IPS-NIHi11 (cell line): ENCODE measurements at places on chromosomes 12 and 14.

GRCh38 chr14:70666361-70666686 lies 24.6 kb downstream of the TTC9 start:
- DNase-seq, result no peak

DNA sequence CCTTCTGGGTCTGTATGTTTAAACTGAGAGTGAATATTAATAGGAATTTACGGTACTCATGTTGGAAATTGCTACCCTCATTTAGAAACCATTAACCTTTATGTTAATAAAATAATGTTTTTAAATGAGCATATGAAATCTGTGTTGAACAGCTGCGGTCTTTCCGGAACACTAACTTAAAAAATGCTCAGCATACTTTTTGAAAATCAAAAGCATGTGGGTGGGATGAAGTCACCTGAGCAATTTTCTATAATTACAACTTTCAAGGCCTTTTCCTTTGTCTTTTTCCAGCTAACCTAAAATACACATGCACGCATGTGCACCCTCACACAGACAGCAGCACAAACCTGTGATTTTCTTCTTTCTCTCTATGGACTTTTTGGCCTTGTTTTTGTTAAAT lies 39.8 kb downstream of the BORCS5 start:
- no peak for DNase-seq

DNA sequence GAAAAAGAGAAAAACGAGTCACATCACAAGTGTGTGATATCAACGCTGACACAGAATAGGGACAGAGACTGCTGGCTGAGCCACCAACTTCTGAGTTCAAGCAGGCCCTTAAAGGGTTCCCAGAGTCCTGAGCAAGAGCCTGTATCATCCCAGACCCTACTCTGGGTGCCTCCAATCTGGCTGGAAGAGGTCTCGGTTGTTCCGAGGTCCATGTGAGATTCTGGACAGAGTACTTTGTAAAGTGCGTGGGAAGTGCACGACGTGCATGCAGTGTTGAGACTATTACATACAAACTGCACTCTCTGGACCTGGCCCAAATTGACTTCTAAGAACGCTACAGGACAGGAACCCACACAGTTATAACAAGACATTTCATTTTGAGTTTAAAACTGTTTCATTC lies 40.6 kb downstream of the MOK start:
- no peak for DNase-seq

DNA sequence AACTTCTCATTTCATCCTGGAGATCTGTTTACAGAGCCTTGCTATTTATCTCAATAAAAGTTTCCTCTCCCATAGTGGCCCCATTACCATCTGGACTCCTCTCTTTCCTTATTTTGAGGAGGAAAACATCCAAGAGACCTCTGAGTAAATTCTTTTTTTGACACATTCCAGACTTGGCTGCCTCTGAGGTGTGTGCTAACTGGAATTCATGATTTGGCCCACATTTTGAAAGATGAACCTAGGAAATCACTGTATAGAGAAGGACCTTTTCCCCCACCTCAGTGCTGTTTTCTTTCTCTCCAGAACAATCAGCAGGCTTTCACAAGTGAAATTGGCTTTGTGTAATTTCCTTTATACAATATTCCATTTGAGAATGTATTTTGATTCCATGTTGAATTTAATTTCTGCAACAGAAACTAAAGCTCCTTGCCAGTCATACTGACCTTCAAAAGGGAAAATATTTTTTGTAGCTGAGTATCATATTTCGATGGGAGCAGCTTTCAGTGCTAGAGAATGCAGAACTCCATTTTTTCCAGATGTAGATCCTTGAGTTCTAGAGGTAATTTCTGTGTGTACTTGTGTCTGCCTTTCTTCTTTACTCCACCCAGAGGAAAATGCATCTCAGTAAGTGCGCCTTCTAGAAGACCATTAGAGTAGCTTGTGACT lies 244.9 kb upstream of the RGS6 start:
- no peak for DNase-seq
